Myocyte (in vitro differentiated cells): ENCODE measurements at places on chromosomes 1 and 21. TPM values are rescaled to one million over a fixed set of nuclear protein-coding genes. Genes with fewer than 3 reads are reported as not detected.
A peak's percentile ranks its signal among the peaks of the same experiment; 100 is the strongest.

DNA sequence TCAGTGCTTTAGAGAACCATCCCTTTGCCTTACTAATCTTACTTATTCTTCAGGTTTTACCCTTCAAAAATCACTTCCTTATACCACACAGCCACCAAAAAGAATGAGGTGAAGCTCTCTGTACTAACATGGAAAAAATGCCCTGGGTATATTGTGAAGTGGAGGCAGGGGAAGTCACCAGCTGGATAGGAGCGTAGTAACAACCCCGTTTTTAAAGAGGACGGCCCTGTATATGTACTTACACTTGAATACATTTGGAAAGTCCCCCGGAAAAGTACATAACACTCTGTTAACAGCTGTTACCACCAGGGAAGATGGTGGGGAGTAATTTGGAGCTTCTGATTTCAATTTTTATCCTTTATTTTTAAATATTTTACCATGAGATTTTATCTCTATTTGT, 28.2 kb upstream of the KHDRBS1 start:
- peak; percentile 25 for DNase-seq

GRCh38 chr1:246165826-246166709, 341.0 kb downstream of the SMYD3 start:
- no peak for DNase-seq

The FAM72A gene
- total RNA-seq: 0.21 and 2.5 TPM in 2 replicates

The FLG gene
- total RNA-seq: 0.13 and 0.21 TPM in 2 replicates

DNA sequence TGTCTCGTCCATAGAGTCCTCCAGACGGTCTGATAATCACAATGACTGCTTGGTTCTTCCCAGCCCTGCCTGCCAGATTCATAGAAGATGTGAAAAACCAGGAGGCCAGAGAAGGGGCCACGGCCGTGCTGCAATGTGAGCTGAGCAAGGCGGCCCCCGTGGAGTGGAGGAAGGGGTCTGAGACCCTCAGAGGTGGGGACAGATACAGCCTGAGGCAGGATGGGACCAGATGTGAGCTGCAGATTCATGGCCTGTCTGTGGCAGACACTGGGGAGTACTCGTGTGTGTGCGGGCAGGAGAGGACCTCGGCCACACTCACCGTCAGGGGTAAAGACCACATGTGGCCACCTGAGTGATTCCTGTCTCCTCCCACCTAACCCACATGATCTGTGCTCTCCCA, 86.9 kb downstream of the OBSCN start:
- DNase-seq: no peak

The LCE2A gene
- total RNA-seq: not detected in 2 replicates
